ENCODE measurements at places on chromosomes 4 and X.

DNA sequence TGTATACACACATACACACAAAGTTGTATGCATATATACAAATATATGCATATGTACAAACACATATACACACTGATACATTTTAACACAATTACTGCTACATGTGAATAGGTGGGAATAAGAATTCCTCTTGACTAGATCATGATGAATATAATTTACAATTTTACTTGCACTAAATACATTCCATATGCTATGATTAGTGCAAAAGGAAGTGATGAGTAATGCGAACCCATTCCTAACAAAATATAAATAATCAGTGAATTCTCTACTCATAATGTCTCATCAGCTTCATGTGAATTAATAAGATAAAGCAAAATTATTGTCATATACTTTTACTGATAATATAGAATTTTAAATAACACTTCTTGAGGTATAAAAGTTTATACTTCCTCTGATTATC lies 1077.3 kb upstream of the PCDH10 start:
- DNase-seq = no peak

- DNase-seq = no peak
Observed at GRCh38 chr4:96713271-96713850, 873.5 kb downstream of the PDHA2 start.

GRCh38 chrX:147875866-147876596 lies 35.7 kb upstream of the FMR1 start:
- DNase-seq = no peak

GRCh38 chrX:34656842-34657725 lies at the start of gene TMEM47:
TSS of gene TMEM47 (minus strand) at chrX:34657285. CDS start at chrX:34657029, 256 bp downstream.
- peak; percentile 7 for DNase-seq

GRCh38 chrX:13013363-13014110 lies 30.9 kb downstream of the FAM9C start:
- DNase-seq = peak; percentile 16

DNA sequence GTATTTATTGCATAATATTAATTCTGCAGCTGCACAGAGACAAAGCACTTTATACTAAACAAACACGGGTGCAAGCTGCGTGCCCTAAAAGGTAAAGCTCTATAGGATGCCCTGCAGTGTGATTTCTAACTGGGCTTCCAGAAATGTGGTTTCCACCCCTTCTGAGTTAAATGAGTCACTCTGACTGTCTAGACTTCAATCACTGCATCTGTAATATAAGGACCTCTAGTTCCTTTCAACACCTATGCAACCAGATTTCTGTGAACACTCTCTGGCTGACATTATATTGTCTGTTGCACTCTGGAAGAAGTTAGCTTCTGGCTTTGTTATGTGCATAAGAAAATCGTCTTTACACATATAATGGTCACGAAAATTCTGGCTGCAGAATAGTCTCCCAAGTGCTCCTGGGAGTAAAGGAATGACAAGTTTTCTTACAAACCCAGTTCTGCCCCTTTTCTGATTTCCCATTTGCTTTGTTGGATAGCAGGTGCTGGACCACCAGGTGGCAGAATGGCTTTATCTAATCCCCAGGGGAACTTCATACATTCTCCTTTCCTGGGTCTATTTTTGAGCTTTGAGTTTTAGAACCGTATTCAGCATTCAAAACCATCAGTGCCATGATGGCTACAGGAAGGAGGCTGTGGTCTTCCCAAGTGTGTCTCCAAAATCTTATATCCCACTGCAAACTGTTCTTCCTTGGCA lies 842.2 kb downstream of the STIM2 start:
- DNase-seq = no peak

All from GM12891 (cell line).